ENCODE measurements at places on chromosomes 13 and 19. TPM values are rescaled to one million over a fixed set of nuclear protein-coding genes. Genes with fewer than 3 reads are reported as not detected.

CRTC1 gene
- 3.5 TPM for total RNA-seq

ZNF253 gene
- total RNA-seq: not detected

RXFP2 gene
- not detected for total RNA-seq

GNA15 gene
- 0.15 TPM for total RNA-seq

GPC6 gene
- 4.9 TPM for total RNA-seq

EHD2 gene
- total RNA-seq: 146 TPM

ELANE gene
- 0.46 TPM for total RNA-seq

PTPRH gene
- 3.8 TPM for total RNA-seq

ICAM4 gene
- total RNA-seq: not detected

MYADM gene
- total RNA-seq: 276 TPM

Measured in A549 treated with Hydrocortisone at 1 μM for 4 hours (cell line).